ENCODE measurements at places on chromosomes 13 and 19.

GRCh38 chr19:7852851-7853769, 21.1 kb downstream of the PRR36 start:
- DNase-seq, result no peak

DNA sequence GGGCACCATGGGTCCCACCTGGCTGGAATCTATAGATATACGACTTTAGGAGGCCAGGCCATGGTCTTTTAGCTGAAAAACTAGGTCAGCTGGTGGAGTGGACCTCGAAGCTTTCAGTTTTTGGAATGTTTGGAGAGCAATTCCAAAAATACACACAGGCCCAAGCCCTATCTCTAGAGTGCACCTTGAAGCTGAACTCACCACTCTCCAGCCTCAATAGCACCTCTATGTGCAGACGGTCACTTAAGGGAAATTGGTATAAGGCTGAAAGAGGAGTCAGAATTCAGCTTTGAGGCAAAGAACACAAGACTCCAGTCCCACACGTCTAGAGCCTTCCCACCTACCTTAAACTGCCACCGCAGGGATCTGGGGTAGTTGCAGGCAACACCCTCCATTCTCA, 56.4 kb upstream of the KATNAL1 start:
- no peak for DNase-seq

DNA sequence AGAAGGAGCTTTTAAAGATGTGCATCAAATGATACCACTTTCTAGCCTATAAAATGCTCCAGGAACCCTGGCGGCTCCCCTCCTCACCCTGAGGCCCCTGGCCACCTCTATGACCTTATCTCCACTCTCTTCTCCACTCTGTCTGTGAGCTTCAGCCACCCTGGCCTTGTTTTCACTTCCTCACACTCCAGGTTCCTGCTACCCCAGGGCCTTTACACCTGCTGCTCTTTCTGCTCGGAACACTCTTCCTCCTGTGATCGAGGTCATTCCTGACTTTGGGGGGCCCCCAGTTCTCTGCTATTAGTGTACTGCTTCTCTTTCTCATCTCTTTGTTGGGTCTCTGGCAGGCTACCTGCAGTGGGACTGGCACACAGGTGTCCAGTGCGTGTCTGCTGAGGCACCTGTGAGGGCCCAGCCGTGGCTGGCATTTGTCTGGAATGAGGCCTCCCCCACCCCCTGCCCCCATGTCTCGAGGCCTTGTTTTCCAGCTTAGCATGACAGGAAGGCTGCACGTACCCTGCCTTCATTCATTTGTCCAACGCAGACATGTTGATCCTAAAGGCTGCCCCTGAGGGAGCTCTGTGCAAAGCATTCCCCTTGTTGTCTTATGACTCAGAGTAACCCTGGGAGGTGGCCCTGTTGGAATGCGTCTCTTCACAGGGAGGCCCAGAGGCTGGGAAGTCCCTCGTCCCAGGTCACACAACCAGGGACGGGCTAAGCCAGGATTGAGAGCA, 2.3 kb downstream of the DDA1 start:
- no peak for DNase-seq

GRCh38 chr13:48567515-48568369, 34.9 kb upstream of the RCBTB2 start:
- no peak for DNase-seq

GRCh38 chr13:37274569-37275497, 169.4 kb upstream of the CSNK1A1L start:
- no peak for DNase-seq

DNA sequence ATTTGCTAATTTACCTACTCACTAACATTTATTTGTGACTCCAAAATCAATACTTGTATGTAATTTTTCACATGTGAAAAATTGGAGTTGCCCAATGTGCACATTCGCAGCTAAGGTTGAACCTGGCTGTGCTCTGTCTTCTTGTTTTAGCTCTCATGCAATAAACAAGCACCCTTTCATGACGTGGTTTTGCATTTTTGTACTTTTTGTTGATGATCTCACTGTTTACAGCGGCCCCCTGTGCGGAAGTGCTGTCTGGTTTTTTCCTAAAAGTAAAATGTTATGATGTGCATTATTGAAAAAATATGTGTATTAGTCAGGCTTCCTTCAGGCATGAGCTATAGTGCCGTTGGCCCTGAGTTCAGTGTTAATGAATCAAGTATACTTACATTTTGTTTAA, 18.1 kb downstream of the DGKH start:
- no peak for DNase-seq

GRCh38 chr13:111493468-111493867, 173.0 kb downstream of the TEX29 start:
- DNase-seq, result no peak

DNA sequence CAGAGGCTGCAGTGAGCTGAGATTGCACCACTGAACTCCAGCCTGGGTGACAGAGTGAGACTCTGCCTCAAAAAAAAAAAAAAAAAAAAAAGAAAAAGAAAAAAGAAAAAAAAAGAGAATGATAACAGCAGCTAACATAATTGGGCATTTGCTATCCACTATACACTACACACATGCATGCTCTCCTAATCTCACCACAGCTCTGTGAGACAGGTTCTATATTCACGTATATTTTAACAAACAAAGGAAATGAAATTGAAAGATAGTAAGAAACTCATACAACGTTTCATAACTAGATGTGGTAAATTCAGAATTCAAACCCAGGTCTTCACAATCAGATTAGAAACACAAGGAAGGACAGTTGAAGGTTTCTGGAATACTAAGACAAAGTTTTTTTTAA, 265.7 kb downstream of the DIAPH3 start:
- no peak for DNase-seq

- DNase-seq, result no peak
Observed at GRCh38 chr19:2846180-2846894, 5.1 kb downstream of the ZNF555 start.

GRCh38 chr13:111969551-111970135, 97.3 kb upstream of the SOX1 start:
- DNase-seq, result no peak

DNA sequence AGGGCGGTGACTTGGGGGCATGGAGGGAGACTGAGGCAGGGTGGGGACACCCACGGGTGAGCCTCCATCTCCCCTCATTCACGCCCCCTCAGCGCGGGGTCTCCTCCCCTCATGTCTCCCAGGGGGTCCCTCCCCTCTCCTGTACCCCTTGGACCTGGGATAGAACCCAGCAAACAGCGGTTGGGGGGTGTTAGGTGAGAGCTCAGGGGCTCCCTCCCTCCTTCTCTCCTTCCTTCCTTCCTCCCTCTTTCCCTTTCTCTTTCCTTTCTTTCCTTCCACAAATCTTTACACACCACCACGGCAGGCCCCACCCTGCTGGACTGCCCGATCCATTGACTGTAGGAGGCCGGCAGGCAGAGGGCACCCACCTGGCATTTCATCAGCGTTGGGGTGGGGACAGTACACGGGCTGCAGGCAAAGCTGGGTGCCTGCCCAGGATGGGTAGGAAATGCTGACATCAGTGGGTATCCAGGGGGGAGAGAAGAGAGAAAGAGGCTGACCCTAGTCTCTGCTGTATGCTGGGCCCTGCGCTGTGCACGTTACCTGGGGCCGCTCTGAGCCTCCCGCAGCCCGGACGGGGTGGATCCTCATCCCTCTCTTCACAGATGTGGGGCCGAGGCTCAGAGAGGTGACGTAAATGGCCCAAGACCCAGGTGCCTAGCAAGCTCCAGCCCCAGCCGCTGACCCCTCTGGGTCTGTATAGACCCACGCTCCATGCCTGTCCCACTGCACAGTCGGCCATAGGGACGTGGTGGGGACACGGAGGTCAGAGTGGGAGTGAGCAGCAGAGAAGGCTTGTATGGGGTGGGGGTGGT, 3.5 kb downstream of the SSC5D start:
- no peak for DNase-seq

DNA sequence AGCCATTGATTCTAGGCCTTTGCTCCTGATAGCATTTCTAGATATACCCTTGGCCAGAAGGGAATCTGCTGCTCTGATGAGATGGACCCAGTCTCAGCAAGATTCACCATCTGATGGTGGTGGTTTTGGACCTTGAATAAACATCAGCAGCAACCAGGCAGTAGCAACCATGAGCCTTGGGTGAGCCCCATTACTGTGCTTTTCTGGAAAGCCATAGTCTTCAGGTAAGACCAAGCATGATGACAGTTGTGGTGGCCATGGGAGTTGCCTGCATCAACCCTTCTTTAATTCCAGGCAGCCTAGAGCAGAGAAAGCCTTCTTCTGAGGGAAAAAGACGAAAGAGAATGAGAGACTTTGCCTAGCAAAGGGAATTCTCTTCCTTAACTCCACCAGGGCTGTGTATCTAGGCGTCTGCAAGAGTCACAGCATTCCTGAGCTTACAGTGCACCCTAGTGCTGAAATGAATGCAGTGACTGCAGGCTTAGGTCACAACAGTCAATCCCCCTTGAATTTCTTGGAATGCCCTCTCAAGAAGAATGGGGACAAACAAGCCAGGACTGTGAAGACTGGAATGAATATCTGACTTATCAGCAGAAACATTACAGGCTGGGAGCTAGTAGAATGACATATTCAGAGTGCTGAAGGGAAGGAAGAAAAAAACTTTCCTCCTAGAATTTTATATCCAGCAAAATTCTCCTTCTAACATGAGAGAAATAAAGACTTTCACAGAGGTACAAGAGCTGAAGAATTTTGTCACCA, 942.4 kb upstream of the PCDH20 start:
- no peak for DNase-seq

GRCh38 chr13:67278235-67278634, 48.1 kb upstream of the PCDH9 start:
- no peak for DNase-seq
